ENCODE measurements at places on chromosomes 1 and 21. TPM values are rescaled to one million over a fixed set of nuclear protein-coding genes. Genes with fewer than 3 reads are reported as not detected.

The ADAMTS4 gene
- under 0.01 TPM for total RNA-seq

The SLC6A9 gene
- total RNA-seq, result 35.5 TPM

The CBR1 gene
- 69.7 TPM for total RNA-seq

The RGS8 gene
- not detected for total RNA-seq

The FAM72D gene
- total RNA-seq, result not detected

The PLPPR5 gene
- total RNA-seq, result not detected

The VANGL2 gene
- 25.8 TPM for total RNA-seq

The PCNX2 gene
- total RNA-seq, result 30.3 TPM

The NBPF11 gene
- 11.1 TPM for total RNA-seq

The CAMK1G gene
- not detected for total RNA-seq

The ATP6V1G3 gene
- not detected for total RNA-seq

The PIP5K1A gene
- total RNA-seq, result 84.6 TPM

The USH2A gene
- total RNA-seq, result not detected

The CACNA1S gene
- not detected for total RNA-seq

The S100A9 gene
- total RNA-seq, result 1,477 TPM

The GJB5 gene
- 54.4 TPM for total RNA-seq

The KCNC4 gene
- total RNA-seq, result 7.0 TPM

The OPTC gene
- not detected for total RNA-seq

The DUSP12 gene
- 50.9 TPM for total RNA-seq

The LMNA gene
- 618 TPM for total RNA-seq

The ANKRD35 gene
- 3.8 TPM for total RNA-seq

The DMBX1 gene
- total RNA-seq, result not detected

The ECM1 gene
- 7.0 TPM for total RNA-seq

The NBPF4 gene
- total RNA-seq, result 0.14 TPM

The FAM72C gene
- total RNA-seq, result not detected

The KRTAP7-1 gene
- not detected for total RNA-seq

The DCST1 gene
- not detected for total RNA-seq

The JAM2 gene
- total RNA-seq, result not detected

The RNF186 gene
- not detected for total RNA-seq

The HSF2BP gene
- 8.5 TPM for total RNA-seq

The SIPA1L2 gene
- 38.6 TPM for total RNA-seq

The SPRR2F gene
- not detected for total RNA-seq

The DYNLT5 gene
- not detected for total RNA-seq

The PRAMEF11 gene
- not detected for total RNA-seq

The TNFSF18 gene
- total RNA-seq, result not detected

The ATPAF1 gene
- 40.7 TPM for total RNA-seq

The ZMYND12 gene
- total RNA-seq, result 1.00 TPM

The FAM131C gene
- total RNA-seq, result 1.00 TPM

The PDIK1L gene
- 9.2 TPM for total RNA-seq

The FCRL4 gene
- total RNA-seq, result not detected

The FGR gene
- total RNA-seq, result 0.50 TPM

The ZNF687 gene
- total RNA-seq, result 12.3 TPM

The MMP23B gene
- 1.1 TPM for total RNA-seq

The TMEM52 gene
- total RNA-seq, result 2.9 TPM

The TRAPPC10 gene
- total RNA-seq, result 19.8 TPM

The CHI3L1 gene
- total RNA-seq, result 3.1 TPM

The CNKSR1 gene
- total RNA-seq, result 12.3 TPM

Measured in nasal cavity respiratory epithelium epithelial cell of viscerocranial mucosa (primary cell).